ENCODE measurements at places on chromosomes 7 and 10.
A peak's percentile ranks its signal among the peaks of the same experiment; 100 is the strongest.

GRCh38 chr10:92891885-92892690 lies 43.8 kb downstream of the EXOC6 start:
- DNase-seq = peak; percentile 91

GRCh38 chr10:102072673-102073527 lies 7.8 kb downstream of the HPS6 start:
- peak; percentile 90 for DNase-seq

- DNase-seq = no peak
Observed at GRCh38 chr10:7251696-7252465, 159.0 kb downstream of the SFMBT2 start.

GRCh38 chr10:75016325-75016724 lies 95.1 kb upstream of the SAMD8 start:
- DNase-seq = peak; percentile 28

- peak; percentile 45 for DNase-seq
Observed at GRCh38 chr10:112471878-112472487, 25.0 kb downstream of the VTI1A start.

GRCh38 chr7:124652237-124652636 lies 113.4 kb downstream of the GPR37 start:
- DNase-seq = peak; percentile 11

DNA sequence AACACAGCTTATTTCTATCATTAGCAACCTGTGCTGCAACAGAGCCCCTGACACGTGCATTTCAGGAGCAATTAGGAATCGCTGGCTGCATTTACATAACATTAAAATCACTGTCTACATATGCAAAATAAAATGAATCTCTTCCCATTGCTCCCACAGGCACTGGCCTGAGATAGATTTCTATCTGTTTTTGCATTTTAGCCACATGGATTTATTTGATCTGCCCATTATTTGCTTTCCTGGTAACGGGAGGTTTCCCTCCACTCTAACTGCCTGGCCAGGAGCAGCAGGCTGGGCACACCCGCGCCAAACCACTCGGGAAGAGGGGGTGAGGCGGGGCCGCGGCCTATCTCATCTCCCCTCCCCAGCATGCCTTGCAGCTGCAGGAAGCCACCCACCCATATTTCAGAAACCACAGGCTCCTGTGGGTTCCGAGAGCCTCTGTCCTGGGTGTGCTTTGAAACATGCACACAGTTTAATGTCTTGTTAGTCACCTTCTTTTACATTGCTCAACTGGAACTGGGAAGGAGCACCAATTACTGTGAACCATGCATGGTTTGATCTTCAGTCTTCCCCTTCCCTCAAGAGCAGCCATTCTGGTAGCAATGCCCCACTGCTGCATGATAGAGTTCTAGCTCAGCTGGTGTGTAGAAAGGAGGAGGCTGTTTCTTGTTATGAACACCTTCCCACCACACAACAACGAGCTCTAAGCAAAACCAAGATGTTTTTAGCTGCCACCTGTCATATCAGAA lies 37.7 kb upstream of the IKZF1 start:
- no peak for DNase-seq

- DNase-seq = no peak
Observed at GRCh38 chr10:5448333-5449001, 36.1 kb downstream of the NET1 start.

GRCh38 chr10:88851706-88852105 lies at the start of gene ANKRD22:
ANKRD22 (minus strand) TSS chr10:88851844; CDS start chr10:88851607, 237 bp downstream.
- peak; percentile 11 for DNase-seq

GRCh38 chr7:84675633-84676034 lies 481.0 kb upstream of the SEMA3A start:
- DNase-seq = no peak

DNA sequence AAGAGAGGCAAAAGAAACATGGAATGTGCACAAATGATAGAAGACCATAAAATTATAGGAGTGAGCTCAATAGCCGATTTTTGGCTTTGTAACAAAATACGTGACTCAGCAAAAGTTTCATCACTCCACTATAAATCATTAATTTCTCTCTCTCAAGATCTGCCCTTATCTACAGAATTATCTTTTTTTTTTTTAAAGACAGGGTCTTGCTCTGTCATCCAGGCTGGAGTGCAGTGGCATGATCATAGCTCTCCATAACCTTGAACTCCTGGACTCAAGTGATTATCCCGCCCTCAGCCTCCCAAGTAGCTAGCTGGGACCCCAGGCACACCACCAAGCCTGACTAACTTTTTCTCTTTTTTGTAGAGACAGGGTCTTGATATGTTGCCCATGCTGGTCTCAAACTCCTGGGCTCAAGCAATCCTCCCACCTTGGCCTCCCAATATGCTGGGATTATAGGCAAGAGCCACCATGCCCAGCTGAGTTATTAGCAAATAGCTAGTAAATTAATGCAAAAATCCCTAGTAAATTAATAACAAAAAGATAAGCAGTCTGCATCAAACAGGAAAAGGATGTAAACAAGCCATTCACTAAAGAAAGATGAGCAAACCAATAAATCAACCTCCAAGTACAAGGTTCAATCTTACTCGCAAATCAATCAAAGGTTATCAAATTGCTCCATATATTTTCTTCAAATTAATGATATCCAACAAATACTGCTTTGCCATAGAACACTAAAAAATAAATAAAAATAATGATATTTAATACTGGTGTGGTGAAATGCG lies 450.7 kb downstream of the PARD3 start:
- DNase-seq = no peak

- no peak for DNase-seq
Observed at GRCh38 chr7:80132594-80132993, 2.0 kb upstream of the GNAI1 start.

- DNase-seq = peak; percentile 71
Observed at GRCh38 chr7:100655908-100656674, at the start of gene ACTL6B. ACTL6B (minus strand) TSS chr7:100656448; CDS start chr7:100656354, 94 bp downstream.

- DNase-seq = peak; percentile 68
Observed at GRCh38 chr10:84329196-84329611, 815 bp downstream of the CCSER2 start.

GRCh38 chr7:39248692-39249090 lies 271.0 kb downstream of the POU6F2 start:
- peak; percentile 42 for DNase-seq

- no peak for DNase-seq
Observed at GRCh38 chr7:118129041-118129795, 54.7 kb upstream of the LSM8 start.

- no peak for DNase-seq
Observed at GRCh38 chr7:47266799-47267198, 315.1 kb downstream of the TNS3 start.

DNA sequence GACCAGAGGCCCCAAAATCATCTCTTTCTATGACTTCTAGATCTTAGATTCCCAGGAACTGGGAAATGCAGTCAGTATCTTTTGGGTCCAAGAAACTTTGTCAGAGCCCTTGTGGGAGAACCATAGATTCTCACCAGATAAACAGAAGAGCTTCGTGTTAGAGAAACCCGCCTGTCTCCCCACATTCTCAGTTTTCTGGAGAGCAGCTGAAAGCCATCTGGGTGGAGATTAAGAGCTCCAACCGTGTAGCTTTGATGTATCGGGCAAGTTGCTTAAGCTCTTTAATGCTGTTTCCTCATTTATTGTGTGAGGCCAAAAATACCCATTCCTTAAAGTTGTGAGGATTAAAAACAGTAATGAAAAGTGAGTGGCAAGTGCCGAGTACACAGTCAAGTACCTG lies 107.6 kb downstream of the WDR37 start:
- no peak for DNase-seq

GRCh38 chr10:63666836-63667383 lies 145.7 kb downstream of the REEP3 start:
- DNase-seq = peak; percentile 92

- DNase-seq = no peak
Observed at GRCh38 chr10:48926764-48927540, 12.7 kb downstream of the LRRC18 start.
